ENCODE measurements at places on chromosomes 16 and 17.

DNA sequence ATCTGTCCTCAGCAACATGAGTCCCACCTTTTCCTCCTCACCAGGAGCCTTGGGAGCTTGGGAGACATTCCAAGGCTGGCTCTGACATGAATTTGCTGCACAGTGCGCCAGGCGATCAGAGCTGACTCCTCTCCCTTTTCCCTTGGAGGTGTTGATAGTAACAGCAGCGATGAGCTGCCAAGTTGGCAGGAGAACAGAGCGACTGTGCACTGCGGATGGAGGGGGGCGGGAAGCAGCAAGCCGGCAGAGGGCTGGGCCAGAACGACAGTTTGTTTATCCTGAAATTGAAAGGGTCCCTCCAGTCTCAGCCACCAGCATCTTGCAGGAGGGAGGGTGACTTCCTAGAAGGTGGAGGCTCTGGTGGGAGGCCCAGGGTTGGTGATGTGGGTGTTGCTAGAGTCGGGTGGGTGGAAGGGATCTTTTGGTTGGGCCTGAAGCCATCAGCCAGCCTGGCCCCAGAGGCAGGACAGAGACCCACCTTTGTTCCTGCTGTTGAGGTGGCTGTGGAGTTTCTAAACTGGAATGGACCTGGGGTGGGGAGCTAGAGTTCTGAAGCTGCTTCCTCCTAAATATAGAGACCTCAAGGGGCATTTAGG is 22.5 kb upstream of the DYNLL2 start:
- no peaks in the 10 kb centered on the region for H3K27me3 ChIP-seq
- no peaks in the 10 kb centered on the region for H3K36me3 ChIP-seq
- H3K27ac ChIP-seq, result no peak overlapping the region
- H3K4me3 ChIP-seq, result no peak overlapping the region

- no peaks in the 10 kb centered on the region for H3K4me1 ChIP-seq
- H3K4me3 ChIP-seq, result no peak overlapping the region
- no peaks in the 10 kb centered on the region for H3K36me3 ChIP-seq
- no peak for DNase-seq
- peaks cover 20% of the 10 kb centered on the region for H3K27me3 ChIP-seq
Measured at GRCh38 chr17:62206550-62206949, 141.5 kb upstream of the MED13 start.

DNA sequence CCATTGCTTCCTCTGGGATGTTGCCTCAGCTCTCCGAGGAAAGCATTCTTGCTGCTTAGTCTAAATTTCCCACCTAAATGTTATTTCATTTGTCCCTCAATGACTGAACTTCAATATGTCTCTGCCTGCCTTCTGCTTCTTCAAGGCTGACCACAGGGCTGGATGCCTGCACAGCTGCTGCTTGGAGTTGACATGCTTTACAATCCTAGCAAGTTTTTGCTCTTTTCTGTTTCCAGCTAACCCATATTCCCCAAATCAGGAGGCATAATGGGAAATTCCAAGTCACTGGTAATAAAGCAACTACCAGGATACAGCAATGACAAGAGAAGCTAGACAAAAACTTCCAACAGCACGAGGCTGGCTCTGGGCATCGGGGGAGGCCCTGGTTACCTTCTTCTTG is 48.9 kb downstream of the GTF3C1 start:
- H3K27me3 ChIP-seq, result no peaks in the 10 kb centered on the region
- DNase-seq, result no peak
- H3K4me3 ChIP-seq, result no peak overlapping the region
- H3K27ac ChIP-seq, result no peak overlapping the region

GRCh38 chr16:19182481-19182880 is 14.4 kb downstream of the SYT17 start:
- H3K36me3 ChIP-seq, result no peaks in the 10 kb centered on the region
- no peak overlapping the region for H3K27ac ChIP-seq
- no peak overlapping the region for H3K4me3 ChIP-seq
- no peaks in the 10 kb centered on the region for H3K4me1 ChIP-seq

GRCh38 chr17:33028778-33029177 is 37.1 kb downstream of the SPACA3 start:
- DNase-seq, result no peak
- H3K4me1 ChIP-seq, result no peaks in the 10 kb centered on the region
- no peak overlapping the region for H3K27ac ChIP-seq
- no peak overlapping the region for H3K4me3 ChIP-seq

DNA sequence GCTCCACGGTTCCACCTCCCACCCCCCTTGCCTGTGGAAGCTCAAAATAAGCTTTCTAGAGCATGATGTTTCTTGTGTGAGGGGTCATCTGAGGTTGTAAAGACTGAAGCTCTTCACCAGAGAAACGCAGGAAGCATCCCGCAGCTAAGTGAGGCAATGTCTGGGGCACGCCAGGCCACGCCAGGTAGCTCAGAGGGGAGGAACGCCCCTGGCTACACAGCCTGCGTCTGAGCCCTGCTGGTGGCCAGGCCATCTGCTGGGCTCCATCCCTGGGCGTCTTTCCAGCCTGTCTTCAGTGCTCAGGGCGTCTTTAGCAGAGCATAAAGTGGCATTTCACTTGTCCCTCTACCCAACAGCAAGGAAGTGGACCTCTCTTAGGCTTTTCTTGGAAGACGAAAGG is 15.2 kb downstream of the SOCS3 start:
- peaks cover 18% of the 10 kb centered on the region for H3K36me3 ChIP-seq
- no peak overlapping the region for H3K27ac ChIP-seq
- no peaks in the 10 kb centered on the region for H3K27me3 ChIP-seq
- no peak for DNase-seq

GRCh38 chr17:63827801-63828221 is 348 bp upstream of the FTSJ3 start:
- DNase-seq, result no peak
- H3K4me1 ChIP-seq, result peaks cover 53% of the 10 kb centered on the region
- H3K27ac ChIP-seq, result peak overlapping the region; percentile 93
- peak overlapping the region; percentile 95 for H3K4me3 ChIP-seq
- peaks cover 82% of the 10 kb centered on the region for H3K36me3 ChIP-seq

DNA sequence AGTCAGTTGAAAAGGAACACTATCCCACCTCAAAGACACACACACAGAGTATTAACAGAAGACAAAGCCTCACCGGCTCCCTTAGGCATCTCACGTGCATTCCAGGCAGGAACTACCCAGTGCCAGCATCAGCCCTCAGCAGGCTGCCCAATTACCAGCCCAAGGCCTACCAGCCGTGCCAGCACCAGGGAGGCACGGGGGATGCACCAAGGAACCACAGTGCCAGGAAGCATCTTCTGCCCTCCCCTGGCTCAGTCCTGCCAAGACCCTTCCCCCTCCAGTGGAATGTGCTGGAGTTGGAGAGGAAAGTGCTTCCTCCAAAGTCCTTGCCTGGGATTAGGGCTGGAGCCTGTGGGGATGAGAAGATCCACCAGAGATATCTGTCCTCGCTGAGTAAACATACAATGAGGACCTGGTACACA is 11.0 kb upstream of the KRT19 start:
- no peak for DNase-seq
- no peaks in the 10 kb centered on the region for H3K36me3 ChIP-seq
- no peak overlapping the region for H3K27ac ChIP-seq
- peaks cover 48% of the 10 kb centered on the region for H3K27me3 ChIP-seq
- no peak overlapping the region for H3K4me3 ChIP-seq

DNA sequence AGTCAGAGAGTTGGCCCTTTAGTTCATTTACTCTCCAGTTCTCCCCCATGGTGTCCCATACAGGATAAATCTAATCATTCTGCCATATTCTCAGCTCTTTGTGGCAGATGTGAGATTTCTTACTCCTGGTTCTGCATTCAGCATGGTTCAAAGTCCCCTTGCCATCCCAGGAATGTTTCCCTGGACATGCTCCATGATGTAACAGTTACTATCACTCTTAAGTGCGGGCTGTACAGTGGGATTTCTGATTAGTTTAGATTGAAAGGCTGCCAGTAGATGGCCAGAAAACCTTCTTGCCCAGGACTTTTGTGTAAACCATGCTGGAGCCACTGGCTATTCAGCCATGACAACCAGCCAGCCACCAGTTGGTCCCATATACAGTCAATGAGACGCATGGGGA is 10.4 kb downstream of the KRT37 start:
- H3K36me3 ChIP-seq, result no peaks in the 10 kb centered on the region
- peaks cover 2% of the 10 kb centered on the region for H3K4me1 ChIP-seq
- no peaks in the 10 kb centered on the region for H3K27me3 ChIP-seq
- H3K27ac ChIP-seq, result no peak overlapping the region
- no peak for DNase-seq

- H3K27me3 ChIP-seq, result no peaks in the 10 kb centered on the region
- no peak overlapping the region for H3K27ac ChIP-seq
- H3K4me3 ChIP-seq, result no peak overlapping the region
- peaks cover 27% of the 10 kb centered on the region for H3K36me3 ChIP-seq
- no peak for DNase-seq
- peaks cover 6% of the 10 kb centered on the region for H3K4me1 ChIP-seq
Measured at GRCh38 chr17:78986048-78986648, 6.4 kb upstream of the LGALS3BP start.

GRCh38 chr17:45332505-45332904 is 15.7 kb upstream of the MAP3K14 start:
- no peaks in the 10 kb centered on the region for H3K27me3 ChIP-seq
- H3K27ac ChIP-seq, result no peak overlapping the region
- peaks cover 6% of the 10 kb centered on the region for H3K4me1 ChIP-seq
- no peaks in the 10 kb centered on the region for H3K36me3 ChIP-seq

- H3K27me3 ChIP-seq, result peaks cover 34% of the 10 kb centered on the region
- no peak overlapping the region for H3K4me3 ChIP-seq
- no peaks in the 10 kb centered on the region for H3K4me1 ChIP-seq
- no peak overlapping the region for H3K27ac ChIP-seq
Measured at GRCh38 chr17:9893411-9894012, 11.6 kb downstream of the RCVRN start.

DNA sequence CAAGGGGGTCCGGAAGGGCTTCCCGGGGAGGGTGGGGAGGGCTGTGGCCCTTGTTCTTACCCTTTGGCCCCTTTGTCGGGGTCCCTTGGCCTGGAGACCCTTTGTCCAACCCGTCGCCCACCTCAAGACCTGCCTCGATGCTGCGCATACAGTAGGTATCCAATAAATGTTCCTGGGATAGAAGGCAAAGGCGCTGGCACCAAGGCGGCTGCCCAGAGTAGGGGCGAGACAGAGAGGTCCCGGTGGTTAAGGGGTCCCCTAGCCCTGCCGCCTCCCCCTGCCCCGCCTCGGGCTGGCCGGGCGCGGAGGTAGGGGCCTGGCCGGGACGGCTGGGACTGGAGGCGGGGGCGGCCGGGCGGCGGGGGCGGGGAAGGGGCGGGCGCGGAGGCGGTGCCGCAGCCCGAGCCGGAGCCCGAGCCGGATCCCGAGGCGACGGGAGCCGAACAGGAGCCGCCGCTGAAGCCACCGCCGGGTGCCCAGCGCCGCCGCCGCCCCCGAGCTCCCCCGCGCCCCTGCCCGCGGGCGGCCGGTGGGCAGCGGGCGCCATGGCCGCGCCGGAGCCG is at the start of gene NHERF2:
NHERF2 (plus strand) TSS at position 442 of the 563 bp plus-strand sequence; CDS start at position 546, 104 bp downstream.
- H3K36me3 ChIP-seq, result no peaks in the 10 kb centered on the region
- H3K27me3 ChIP-seq, result peaks cover 11% of the 10 kb centered on the region
- no peak within 1 kb of the TSS for H3K27ac ChIP-seq
- peaks cover 9% of the 10 kb centered on the region for H3K4me1 ChIP-seq
- peak within 1 kb of the TSS; percentile 70 for H3K4me3 ChIP-seq

- peaks cover 80% of the 10 kb centered on the region for H3K27me3 ChIP-seq
- H3K4me3 ChIP-seq, result peak overlapping the region; percentile 76
- peaks cover 13% of the 10 kb centered on the region for H3K36me3 ChIP-seq
- peaks cover 26% of the 10 kb centered on the region for H3K4me1 ChIP-seq
- H3K27ac ChIP-seq, result no peak overlapping the region
Measured at GRCh38 chr17:44314031-44314430, 5.6 kb downstream of the RUNDC3A start.

DNA sequence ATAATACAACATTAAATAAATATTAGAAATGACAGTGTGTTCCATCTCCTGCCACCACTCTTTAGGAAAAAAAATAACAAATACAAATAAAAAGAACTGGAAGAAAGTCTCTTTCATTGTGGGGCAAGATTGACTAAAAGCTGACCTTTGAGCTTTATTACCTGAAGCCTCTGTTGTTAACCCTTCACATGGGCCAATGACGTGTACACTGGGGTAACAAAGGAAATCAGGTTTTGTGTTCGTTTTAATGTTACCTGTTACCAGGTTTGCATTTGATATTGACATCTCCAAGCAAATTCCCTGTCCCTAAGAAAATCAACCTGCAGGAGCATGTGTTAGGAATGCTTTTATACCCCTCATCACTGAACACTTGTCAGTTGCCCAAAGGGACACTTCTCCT is 39.0 kb downstream of the NLK start:
- H3K4me3 ChIP-seq, result no peak overlapping the region
- H3K4me1 ChIP-seq, result peaks cover 50% of the 10 kb centered on the region
- H3K27me3 ChIP-seq, result no peaks in the 10 kb centered on the region
- no peak overlapping the region for H3K27ac ChIP-seq
- DNase-seq, result no peak

DNA sequence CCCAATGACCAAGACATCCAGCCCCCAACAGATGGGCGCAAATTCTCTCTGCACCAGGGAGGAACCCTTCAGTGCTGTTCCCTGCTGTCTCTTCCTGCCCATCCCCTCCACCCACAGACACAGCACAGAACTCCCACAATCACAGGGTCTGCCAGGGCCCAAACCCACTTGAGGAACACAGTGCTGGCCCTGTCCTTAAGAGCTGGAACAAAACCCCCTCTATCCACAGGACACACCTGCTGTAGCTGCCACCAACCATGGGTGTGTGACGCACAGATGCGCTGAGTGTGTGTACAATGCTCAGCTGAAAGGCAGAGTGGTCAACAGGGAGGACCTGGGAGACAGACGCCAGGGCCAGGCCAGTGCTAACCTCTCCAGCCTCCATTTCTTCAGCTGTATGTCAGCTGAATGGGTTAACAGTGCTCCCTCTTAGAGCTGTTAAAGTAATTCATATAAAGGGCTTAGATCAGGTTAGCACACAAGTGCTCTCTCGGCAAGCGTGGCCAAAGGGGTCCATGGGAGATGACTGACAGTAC is 62.1 kb downstream of the AMFR start:
- H3K36me3 ChIP-seq, result peaks cover 47% of the 10 kb centered on the region
- no peak overlapping the region for H3K4me3 ChIP-seq
- no peak for DNase-seq
- H3K27ac ChIP-seq, result no peak overlapping the region
- H3K27me3 ChIP-seq, result no peaks in the 10 kb centered on the region
- H3K4me1 ChIP-seq, result no peaks in the 10 kb centered on the region

DNA sequence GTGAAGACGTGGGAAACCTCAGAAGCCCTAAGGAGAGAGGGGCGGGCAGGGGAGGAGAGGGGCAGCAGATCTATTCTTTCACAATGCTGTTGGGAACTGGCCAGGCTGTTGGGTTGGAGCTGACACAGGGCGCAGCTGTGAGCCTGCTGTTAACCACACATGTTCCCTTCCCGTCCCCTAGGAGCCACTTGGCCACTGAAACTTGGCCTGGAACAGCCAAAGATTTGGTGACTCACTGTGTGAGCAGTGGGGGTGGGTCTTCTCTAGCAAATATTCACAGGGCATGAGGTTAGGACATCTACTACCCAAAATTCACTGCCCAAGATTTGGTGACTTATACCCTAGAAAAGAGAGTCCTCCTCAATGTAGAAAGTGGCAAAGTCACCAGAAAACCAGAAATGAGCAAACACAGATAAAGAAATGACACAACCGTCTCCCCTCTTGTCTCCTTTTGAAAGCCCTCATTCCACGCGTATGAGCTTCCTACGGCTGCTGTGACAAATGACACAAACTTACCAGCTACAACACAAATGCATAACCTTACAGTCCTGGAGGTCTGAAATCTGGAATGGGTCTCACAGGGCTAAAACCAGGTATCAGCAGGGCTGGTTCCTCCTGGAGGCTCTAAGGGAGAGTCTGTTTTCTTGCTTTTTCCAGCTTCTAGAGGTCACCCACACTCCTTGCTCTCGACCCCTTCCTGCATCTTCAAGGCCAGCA is 6.3 kb downstream of the TBC1D16 start:
- no peak for DNase-seq
- H3K27me3 ChIP-seq, result no peaks in the 10 kb centered on the region
- H3K4me3 ChIP-seq, result no peak overlapping the region

All from effector memory CD8-positive, alpha-beta T cell (primary cell).